ENCODE measurements at places on chromosomes 5 and 9.

- no peak for DNase-seq
These were observed 23.9 kb upstream of the SH3PXD2B start for GRCh38 chr5:172478256-172478655.

DNA sequence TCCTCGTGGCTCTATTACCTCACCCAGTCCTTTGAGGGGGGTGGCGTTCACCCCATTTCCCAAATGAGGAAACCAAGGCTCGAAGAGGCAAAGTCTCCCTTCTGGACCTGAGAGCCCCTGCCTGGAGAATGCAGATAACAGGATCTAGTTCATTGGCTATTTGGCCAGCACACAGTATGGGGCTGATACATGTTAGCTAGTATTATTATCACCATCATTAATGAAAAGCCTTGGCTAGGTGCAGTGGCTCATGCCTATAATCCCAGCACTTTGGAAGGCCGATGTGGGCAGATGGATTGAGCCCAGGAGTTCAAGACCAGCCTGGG lies 4.3 kb downstream of the SH3GLB2 start:
- no peak for DNase-seq

DNA sequence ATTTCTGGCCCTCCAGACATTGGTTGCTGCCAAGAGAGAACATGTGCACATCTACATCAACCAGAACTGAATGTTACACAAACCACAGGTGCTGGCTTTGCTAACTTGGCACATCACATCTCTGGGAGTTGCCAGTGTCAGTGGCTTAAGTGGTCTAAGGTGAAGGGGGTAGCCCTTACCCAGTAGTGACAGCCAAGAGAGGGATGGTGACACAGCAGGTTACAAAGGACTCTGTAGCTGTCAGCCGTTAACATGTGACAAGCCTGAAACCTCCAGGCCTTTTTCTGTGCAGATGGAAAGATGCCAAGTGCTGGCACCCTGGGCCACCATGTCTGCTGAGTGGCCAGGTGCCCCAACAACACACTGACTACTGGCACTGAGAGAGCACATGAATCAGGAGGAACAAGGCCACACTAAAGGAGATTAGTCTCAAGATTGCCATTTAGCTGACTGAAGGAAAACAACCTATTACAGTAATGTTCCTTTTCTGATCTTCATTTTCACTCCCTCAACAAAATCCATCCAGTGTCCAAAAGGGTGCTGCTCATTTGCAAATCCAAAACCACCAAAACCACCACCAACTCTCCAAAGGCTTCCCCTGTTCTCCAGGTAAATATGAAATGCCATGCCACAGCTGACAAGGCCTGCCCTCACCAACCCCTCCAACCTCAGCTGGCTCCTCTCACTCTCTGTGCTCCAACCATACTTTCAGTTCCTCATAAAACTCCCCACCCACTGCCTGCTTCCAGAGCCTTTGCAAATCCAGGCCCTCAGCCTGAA lies 20.2 kb downstream of the SIL1 start:
- DNase-seq, result peak; percentile 31

DNA sequence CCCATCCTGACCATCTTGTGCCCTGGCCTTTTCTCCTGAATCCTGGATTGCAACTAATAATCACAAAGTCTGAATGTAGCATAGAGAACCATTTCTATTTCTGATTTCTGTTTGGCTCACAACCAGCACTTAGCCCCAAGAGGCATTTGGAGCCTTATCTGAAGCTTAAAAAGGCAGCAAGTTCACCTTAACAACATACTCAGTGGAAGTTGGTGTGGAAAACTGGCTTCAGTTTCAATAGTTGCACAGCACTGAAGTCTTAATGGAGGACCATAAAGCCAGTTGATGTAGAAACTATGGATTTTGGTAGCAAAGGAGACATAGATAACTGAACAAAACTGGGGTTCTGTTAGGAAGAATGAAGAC lies 574.1 kb downstream of the PSAT1 start:
- DNase-seq, result no peak

DNA sequence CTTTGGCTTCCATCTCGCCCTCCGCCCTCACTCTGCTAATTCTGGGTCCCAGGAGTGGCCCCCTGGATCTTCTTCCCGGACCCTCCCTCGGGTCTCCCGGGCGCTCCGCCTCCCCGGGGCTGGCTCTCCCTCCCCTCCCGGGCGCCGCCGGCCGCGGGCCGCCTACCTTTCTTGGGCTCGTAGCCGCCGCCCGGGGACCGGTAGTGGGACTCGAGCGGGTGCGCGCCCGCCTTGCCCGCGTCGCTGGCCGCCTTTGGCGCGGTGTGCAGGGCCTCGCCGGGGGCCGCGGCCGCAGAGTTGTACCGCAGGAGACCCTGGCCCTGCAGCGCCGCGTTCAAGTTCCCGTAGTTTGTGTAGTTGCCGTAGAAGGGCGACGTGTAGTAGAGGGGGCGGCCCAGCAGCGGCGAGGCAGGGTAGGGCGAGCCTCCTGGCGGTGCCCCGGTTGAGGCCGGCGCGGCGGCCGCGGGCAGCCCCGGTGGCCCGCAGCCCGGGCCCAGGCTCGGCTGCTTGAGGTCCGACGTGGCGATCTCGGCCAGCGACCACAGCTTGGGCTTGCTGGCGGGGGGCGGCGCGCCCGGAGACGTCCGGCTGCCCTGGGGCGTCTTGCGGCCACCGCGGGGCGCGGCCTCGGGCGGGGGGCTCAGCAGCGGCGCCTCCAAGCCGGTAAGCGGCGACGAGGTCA lies 3.2 kb downstream of the IRX2 start:
- DNase-seq, result no peak

DNA sequence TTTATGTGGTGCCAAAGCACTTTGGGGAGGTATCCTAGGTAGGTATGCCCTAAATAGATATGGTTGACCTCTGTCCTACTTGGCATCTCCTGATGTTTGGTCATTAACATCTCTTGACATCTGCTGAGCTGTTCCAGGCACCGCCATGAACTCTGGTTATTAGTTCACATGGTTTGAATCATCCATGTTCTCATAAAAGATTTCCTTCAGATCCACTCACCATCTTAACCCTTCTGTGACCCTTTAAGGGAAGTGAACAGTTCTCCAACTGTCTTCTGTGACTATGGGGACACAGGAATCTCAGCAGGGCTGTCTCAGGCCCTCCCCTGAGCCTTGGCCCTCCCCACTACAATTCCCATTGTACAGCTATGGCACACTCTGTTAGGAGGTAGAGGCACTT lies 167.7 kb downstream of the CDH6 start:
- DNase-seq, result no peak

- no peak for DNase-seq
These were observed 12.9 kb downstream of the PLEKHG4B start for GRCh38 chr5:104778-105296.

- DNase-seq, result no peak
These were observed 23.5 kb upstream of the ADCY2 start for GRCh38 chr5:7372399-7372798.

DNA sequence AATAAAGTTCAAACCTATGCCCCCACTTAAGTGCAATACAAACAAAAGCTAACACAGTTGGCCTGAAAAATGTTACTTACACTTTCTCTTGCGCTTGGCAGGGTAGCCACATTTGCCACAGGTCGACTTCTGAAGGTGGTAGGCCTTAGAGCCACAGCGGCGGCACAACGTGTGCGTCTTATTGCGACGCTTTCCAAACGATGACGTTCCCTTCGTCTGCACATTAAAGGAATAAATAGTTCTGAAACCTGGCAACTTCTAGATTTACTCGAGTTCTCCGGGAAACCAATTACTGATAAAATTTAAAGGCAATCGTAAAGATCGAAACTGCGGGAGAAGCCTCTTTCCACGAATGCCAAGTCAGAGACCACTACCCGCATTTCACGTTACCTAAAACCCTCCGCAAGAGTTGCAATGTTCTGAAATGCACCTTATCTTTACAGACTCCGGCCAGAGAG lies 602 bp downstream of the RPL37 start:
- no peak for DNase-seq

DNA sequence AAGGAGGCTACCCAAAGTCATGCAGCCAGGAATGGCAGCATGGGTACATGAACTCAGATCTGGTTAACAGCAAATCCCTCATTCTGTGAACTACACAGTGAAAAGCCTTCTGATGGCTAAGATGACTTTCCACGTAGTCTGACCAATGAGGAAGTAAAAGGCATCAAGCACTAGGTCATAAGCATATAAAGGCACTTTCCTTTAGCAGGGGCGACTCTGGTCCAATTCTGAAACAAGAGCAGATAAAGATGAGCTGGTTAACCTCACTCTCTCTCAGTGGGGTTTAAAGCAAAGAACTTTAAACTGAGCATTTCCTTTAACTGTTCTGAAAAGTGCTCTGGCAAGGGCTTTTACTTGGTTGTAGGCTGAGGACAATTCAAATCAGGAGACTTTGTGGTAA lies 21.1 kb downstream of the PSMB7 start:
- no peak for DNase-seq

GRCh38 chr5:115329475-115329874 lies 33.0 kb upstream of the CCDC112 start:
- DNase-seq, result no peak

DNA sequence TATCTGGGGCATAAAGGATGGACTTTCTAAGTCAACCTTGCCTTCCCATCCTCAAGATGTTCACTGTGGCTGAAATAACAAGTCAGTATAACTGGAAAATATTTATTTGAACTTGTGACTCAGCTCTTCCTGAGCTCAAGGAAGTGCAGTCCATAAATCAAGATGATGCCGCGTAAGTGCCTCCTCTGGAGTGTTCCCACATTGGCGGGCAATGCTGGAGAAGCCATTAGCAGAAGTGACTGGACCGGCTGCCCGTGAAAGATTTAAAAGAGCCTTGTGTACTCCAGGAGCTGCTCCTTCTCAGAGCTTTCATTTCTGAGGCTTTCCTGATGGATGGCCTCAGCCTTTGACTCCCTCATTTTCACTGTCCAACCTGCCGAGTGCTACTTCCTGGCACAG lies 17.4 kb downstream of the TMOD1 start:
- no peak for DNase-seq

DNA sequence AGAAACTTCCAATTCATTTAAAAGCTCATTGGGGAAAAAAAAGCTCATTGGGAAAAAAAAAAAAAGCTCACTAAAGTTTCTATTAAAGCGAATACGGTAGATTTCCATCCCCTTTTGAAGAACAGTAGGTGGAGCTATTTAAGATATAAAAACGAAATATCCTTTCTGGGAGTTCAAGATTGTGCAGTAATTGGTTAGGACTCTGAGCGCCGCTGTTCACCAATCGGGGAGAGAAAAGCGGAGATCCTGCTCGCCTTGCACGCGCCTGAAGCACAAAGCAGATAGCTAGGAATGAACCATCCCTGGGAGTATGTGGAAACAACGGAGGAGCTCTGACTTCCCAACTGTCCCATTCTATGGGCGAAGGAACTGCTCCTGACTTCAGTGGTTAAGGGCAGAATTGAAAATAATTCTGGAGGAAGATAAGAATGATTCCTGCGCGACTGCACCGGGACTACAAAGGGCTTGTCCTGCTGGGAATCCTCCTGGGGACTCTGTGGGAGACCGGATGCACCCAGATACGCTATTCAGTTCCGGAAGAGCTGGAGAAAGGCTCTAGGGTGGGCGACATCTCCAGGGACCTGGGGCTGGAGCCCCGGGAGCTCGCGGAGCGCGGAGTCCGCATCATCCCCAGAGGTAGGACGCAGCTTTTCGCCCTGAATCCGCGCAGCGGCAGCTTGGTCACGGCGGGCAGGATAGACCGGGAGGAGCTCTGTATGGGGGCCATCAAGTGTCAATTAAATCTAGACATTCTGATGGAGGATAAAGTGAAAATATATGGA lies at the start of gene PCDHGA12:
TSS of gene PCDHGA12 (plus strand) at position 176 of the 782 bp plus-strand sequence. CDS start at position 429, 253 bp downstream.
- no peak for DNase-seq

DNA sequence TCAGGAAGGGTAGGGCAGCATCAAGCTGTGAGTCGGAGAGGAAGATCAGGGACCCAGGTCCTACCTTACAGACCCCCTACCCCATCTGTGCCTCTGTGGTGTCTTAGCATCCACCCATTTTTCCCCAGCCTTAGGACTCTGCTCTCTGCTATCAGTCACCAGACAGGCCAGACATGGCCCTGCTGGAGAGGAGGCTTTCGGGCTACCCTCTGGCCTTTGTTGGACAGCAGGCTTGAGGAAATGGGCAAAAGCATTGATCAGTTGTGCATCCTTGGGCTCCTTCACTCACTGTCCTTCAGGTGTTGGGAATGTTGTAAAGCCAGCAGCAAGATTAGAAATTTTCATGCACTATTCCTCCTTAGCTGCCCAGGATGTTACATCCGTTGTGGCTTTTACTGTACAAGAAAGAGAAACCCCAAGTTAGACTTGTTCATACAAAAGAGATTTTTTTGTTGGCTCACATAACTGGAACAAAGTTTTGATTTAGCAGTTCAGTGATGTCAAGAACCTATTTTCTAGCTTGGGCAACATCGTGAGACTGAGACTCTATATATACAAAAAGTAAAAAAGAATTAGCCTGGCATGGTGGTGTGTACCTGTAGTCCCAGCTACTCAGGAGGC lies 17.4 kb upstream of the TNFAIP8 start:
- peak; percentile 56 for DNase-seq

DNA sequence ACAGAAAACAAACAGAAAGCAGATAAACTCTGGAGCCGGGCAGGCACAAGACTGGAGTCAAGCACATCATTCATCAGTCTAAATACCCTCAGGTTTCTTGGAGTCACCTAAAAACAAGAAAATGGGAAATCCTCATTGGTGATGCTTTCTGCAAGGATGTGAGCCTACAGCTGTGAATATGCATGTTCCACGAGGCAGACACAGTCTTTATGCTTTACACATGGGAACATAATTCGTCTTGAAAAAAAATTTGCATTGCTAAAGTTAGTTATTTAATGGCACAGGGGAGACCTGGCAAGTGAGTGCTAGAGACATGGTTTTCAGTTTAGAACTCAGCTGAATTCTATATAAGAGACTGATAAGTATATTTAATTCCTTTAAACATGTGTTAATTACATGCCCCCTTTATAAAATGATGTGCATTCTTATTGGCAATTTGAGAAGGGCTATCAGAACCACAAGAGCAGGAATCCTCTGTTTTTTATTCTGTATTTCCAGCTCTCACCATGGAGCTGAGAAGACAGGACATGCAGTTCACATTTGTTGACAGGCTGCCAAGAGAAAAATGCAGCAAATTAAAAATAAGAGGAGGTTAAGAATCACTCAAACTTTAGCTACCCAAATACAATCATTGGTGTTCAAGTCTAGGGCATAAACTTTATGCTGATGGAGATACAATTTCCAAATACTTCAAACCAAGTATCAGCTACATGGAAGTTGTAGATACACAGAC lies 438.0 kb upstream of the MPDZ start:
- no peak for DNase-seq

GRCh38 chr5:37005946-37006540 lies 129.5 kb downstream of the NIPBL start:
- peak; percentile 4 for DNase-seq

- no peak for DNase-seq
These were observed 82.6 kb downstream of the PRELID2 start for GRCh38 chr5:145752534-145752933.

- no peak for DNase-seq
These were observed 33.0 kb downstream of the SLC9A3 start for GRCh38 chr5:491119-491855.

GRCh38 chr5:67516948-67517565 lies 320.5 kb upstream of the CD180 start:
- no peak for DNase-seq

GRCh38 chr9:18473652-18474279 lies at the start of gene ADAMTSL1:
ADAMTSL1 (plus strand) TSS chr9:18474153; CDS start chr9:18474233, 80 bp downstream.
- DNase-seq, result no peak

GRCh38 chr5:139795074-139796001 lies at the start of gene PSD2:
PSD2 (plus strand) TSS chr5:139795808; CDS start chr5:139809441, 13,633 bp downstream.
- DNase-seq, result no peak

GRCh38 chr9:110131499-110131898 lies 76.5 kb downstream of the C9orf152 start:
- DNase-seq, result no peak

- no peak for DNase-seq
These were observed 35.0 kb downstream of the MTX3 start for GRCh38 chr5:79955941-79956670.

- no peak for DNase-seq
These were observed 341.8 kb downstream of the NFIB start for GRCh38 chr9:13971966-13972655.

Measured in Jurkat, Clone E6-1 (cell line).